NCI-H1436 treated with DMSO at 0.1 percent for 48 hours (cell line): ENCODE measurements at places on chromosomes 4 and X.

- DNase-seq = no peak
These were observed 20.8 kb downstream of the NAT8L start for GRCh38 chr4:2079926-2080325.

DNA sequence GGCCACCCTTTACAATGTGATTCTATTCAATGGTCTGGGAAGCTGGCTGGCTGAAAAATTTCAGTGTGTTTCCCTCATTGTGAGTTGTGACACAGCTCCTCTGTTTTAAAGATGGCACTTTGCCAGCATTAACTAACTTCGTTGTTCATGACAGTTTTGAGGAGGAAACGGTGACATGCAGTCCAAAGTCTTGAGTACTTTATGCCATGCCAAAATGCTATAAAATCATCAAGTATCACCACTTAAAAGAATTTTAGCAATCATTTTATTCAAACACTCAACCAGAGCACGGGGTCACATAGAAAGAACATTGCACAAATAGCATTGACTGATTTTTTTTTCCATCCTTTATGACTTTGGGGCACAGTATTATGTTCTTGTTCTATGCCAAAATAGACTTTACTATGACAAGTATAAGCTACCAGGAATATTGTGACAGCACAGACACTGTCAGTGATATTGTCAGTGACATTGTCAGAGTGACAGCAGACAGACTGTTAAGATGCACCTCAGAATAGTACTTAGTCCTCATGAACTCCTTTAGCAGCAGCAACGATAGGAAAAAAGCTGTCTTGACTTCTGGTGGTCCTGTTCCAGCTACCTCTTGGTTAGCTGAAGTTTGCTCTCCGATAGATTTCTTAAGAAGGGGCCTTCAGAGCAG is 46.7 kb downstream of the CXCL13 start:
- no peak for DNase-seq

DNA sequence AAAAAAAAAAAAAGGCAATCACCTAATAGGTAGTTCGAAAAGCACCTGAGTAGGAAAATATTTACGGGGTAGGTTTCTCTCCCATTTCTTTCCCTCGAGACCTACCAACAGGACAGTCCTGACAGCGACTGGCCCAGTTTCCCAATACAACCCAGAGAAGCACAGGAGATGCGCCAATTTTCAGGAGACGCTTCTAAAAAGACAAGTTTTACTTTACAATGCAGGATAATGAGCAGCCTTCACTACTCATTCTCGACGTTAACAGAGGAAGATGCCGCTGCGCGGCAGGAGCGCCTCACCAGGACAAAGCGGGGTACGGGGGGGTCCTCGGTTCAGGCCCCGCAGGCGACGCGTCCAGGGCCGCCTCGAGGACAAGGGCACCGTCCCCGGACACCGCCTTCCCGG is 708 bp downstream of the BCLAF3 start:
- DNase-seq = no peak

DNA sequence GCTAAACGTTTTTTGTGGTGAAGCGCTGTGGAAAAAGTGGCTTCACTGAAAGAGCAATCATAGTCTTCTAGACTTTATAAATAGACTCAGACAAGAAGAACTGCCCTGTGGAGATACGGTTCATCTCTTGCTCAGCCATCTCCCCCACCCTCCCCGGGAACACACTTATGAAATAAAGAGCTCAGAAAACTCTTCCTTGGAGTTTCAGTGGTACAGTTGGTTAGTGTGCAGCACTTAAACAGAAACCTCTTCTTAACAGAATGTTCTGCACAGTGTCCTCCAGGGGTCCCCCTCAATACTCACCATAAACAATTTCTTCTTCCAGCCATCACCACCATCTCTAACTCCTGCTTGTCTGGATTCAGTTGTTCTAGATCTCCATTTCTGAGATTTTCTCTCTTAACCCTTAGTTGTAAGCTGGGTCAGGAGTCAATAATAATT is 313.0 kb downstream of the ARHGAP10 start:
- DNase-seq = no peak

DNA sequence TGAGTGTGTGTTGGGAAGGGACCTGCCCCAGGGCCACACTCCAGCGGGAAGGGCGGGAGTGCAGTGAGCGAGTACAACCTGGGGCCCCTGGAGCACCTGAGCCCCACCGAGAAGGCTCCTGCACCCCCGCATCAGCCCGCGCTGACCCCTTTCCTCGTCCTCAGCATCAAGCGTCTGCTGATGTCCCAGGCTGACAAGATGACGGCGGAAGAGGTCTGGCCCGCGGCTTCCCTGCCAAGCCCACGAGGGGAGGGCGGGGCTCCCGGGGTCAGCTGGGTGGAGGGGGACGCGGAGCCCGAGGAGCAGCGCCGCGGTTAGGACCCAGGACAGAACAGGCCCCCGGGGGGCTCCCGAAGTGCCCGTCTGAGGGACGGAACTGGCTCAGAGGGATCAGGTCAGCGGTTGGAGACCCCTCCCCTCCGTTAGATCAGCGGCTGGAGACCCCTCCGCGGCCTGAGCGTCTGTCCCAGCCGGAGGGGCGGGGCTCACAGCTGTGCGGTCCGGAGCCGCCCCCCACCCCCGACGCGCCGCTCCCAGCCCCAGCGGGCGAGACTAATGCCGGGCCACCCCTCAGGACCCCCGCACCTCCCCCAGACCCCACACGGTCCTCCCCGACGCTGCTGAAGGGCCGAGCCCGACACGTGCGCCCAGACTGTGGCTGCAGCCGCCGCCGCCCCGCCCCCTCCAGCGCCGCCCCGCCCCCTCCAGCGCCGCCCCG is 6.7 kb downstream of the MYL5 start:
- no peak for DNase-seq

GRCh38 chr4:136383082-136383481 is 1149.2 kb downstream of the PCDH18 start:
- no peak for DNase-seq

GRCh38 chrX:123731258-123731986 is 1.4 kb downstream of the THOC2 start:
- DNase-seq = no peak

DNA sequence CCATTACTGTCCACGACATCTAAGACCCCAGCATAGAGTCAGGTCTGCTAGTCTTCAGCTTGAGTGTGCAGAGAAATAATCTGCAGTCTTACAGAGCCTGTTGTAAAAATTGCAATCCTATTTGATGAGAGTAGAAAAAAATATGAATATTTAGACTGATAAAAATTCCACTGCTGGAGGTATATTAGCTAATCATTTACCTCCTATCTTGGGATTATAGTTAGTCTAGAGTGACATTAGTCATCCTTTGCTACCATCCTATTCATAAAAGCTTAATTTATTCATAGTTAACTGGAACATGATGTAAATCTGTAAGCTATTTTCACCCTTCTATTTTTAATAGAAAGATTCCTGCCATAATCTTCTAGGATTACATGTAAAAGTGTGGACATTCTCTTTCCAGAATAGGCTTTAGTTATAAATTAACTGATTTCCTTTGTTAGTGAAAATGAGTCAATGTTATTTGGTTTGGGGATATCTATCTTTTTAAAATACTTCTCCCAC is 26.7 kb downstream of the C4orf54 start:
- no peak for DNase-seq

GRCh38 chrX:96684339-96685209 is at the start of gene DIAPH2:
Gene DIAPH2 (plus strand): TSS chrX:96684842.
- no peak for DNase-seq

DNA sequence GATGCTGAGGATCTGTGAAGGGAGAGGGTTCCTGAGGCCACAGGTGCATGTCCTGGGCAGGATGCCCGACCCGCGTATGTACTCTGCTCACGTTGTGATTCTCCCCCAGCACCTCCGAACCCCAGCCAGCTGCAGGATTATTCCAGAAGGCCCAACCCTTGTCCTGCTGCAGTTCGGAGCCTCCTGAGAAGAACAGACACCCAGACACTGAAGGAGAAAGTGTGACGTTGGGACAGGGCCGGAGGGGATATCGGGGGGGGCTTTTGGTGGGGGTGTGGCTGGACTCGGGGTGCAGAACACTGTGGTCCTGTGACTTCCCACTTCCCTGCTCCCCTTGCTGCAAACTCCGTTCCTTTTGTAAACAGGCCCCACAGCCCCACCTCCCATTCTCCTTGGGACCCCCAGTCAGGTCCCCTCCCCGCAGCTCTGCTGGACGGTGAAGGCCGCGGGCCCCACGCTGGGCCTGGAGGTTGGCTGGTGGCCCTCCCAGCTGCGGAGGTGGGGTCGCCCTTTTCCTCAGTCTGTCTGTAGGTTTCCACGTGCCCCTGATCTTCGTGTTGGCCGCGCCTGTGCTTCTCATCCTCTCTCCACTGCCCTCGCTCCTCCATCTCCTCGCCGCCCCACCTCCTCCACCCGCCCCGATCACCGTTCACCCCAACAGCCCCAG is 83.0 kb upstream of the ADRA2C start:
- no peak for DNase-seq

- DNase-seq = no peak
These were observed 131.2 kb upstream of the HCCS start for GRCh38 chrX:10979956-10980355.

DNA sequence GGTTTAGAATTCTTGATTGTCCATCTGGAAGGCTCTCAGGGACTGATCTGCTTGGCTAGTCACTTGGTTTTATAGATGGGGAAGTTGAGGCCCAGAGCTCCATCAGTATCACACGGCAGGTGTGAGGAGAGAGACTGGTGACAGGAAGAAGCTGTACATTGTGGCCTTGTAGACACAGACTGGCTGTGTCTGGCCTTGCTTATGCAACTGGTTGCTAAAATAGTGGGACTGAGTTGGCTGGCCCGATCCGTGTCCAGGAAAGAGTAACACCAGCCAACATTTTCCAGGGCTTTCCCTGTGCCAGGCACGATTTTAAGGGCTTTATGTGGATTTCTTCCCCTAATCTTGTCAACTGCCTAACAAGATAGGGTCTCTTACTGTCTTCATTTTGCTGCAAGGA is 2.8 kb downstream of the TBC1D14 start:
- DNase-seq = no peak

GRCh38 chr4:176191974-176192373 is 3.4 kb downstream of the SPATA4 start:
- no peak for DNase-seq

DNA sequence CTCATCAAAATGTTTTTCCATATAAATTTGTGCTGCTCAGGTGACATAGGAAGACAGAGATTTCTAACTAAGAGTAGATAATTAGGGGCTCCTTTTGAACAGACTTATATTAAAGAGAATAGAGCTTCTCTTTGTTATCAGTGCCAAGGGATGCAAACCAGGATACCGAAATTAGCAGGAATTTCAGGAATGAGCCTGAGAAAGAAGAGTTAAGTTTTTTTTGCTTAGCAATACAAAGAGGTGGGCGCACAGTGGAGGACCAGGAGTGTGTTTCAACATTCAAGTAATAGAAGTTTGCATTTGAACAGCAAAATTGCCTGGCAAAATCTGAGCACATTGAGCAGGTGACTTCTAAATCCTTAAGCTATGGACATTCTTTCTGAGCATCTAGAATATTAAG is 541.3 kb downstream of the GBA3 start:
- no peak for DNase-seq

DNA sequence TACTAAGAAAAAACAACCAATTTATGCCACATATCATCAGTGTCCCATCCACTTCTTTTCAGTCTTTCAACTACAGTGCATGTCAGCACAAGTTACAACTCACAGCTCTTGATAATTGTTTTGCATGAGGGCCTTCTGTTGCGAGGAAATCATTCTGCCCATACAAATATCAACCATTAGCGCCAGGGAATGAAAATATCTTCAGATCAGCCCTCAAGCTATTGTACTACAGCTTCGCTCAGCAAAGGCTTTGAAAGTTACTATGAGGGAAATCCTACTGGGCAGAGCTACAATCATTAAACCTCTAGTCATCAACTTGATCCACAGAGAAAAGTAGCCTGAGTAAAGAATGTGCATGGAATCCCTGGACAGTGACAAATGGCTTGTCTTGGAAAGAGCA is 1023.6 kb upstream of the HS3ST1 start:
- DNase-seq = no peak
